ENCODE measurements at places on chromosomes 4 and X.

DNA sequence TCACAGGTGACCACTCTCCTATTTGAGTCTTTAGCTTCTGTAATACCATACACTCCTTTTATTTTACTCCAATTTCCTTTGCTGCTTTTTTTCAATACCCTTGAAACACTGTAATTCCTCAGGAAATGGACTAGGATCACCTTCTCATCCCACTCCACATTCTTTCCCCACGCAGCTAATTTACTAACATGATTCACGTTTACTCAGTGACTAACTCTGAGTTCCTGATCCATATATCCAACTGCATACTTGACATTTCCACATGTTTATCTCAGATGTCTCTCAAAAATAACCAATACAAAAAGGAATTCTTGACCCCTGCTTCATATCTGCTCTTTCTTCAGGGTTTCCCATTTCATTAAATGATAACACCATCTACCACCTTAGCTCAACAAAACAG is 19.9 kb downstream of the RPS6KA6 start:
- DNase-seq, result no peak

DNA sequence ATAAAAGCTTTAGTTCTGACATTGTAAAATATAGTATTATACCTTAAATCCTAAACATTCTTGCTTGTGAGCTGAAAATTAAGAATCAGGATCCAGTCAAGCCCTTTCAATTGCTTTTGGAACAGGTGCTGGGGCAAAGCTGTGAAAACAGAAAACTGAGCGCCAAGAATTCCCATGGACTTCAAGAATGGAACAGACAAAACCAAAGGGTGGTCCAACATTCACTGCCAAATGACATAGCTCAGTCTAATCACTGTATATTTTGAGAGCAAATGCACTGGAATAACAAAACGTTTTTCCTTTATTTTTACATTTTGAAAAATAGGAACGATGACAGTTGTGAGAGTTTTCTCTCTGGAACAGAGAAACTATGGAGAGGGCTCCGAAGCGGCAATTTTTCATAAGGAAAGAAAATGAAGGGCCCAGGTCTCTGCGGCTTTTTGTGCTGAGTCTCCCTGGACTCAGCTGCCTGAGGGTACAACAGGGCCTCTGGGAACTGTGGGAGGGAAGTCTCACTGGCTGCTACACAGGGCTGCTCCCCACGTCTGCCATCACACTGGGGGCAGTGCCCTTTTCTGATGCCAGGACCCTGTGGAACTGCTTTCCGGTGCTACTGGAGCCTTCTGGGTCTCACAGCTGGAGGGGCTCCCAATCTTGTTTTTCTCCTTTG is 56.0 kb upstream of the BMPR1B start:
- no peak for DNase-seq

DNA sequence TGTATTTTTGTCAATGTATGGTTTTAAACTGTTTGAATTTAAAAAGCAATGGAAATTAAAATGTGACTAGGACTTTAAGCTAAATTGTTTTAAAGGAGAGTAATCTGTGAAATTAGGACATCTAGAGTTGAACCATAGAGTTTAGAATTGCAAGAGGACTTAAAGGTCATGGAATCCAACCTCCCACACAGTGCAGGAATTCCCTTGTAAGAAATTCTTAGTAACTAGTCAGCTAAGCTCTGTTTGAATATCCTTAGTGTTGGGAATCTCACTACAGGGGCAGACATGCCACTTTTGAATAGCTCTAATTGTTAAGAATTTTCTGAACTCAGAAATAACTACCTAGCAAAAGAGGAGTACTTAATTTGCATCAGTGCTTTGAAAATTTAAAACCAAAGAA is 292.9 kb downstream of the IL1RAPL1 start:
- DNase-seq, result no peak

DNA sequence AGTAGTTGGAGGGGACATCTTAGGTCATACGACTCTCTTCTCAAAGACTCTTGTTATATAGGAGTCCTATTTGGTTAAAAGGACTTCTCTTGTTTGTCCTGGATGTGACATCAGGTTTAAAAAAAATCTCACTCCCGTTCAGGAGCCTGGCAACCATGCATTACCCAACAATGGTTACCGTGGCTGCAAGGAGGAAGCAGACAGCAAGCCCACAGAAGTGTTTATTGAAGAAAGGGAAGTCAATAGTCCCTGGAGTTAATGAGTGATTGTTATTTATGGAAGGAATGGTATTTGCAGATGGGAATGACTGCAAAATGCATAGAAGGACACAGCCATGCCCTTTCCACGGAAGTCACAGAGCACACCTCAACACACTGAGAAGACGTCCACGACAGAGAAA is 75.9 kb upstream of the ENPP6 start:
- DNase-seq, result no peak

DNA sequence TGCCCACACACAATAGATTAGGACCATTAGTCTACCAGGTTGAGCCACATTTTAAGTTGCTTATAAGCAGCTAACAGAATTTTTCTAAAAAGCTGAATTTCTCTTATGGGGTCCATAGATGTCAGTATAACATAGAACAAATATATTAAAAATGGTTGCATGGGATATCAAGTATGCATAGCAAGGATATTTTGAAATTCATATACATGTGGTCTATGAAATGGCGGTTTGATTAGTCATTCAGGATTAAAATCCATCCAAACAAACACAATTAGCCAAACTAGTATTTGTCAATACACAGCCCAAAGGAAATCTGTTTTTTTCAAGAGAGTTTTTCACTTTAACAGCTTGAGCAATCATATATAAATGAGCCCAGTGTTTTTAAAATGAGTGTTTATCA is 33.5 kb upstream of the AMOT start:
- no peak for DNase-seq

DNA sequence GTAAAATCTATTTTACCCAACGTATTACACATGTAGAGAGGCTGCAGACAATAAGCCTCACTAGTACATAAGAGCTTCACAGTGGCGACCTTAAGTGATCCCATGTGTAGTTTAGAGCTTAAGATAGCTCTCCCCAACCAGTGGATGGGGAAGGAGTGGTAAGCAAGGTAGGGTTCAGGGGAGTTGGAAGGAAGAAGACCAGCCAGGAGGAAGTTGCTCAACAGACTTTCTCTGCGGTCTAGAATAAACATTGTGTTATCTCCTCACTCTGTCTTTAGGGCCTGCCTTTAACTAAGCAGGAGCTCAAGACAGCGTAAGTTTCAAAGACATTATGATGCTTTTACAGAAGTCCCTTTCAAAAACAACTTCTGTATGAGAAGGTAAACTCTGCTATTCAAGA is 16.8 kb downstream of the MEPE start:
- DNase-seq, result no peak

- no peak for DNase-seq
Observed at GRCh38 chr4:186627226-186627865, 72.0 kb upstream of the MTNR1A start.

- no peak for DNase-seq
Observed at GRCh38 chr4:81490403-81491160, 18.9 kb upstream of the RASGEF1B start.

GRCh38 chr4:88719381-88719780 is 21.8 kb upstream of the NAP1L5 start:
- DNase-seq, result no peak

DNA sequence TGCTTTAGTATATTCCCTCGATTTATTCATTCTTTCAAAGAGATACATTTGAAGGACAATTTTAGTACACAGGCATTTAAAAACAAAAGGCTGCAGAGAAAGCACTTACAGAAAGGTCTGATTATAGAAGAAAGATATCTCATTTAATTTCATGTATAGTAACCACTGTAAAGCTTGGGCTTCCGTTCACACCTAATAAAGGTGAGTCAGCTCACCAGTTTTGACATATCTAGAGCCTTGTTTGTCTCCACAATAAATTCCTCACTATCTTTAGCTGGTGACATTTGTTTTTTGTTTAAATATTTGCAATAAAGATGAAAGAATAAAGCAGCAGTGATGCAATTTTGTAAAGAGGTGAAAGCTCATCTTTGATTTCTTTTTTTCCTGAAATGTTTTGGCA is 1.1 kb upstream of the EPHA5 start:
- no peak for DNase-seq

DNA sequence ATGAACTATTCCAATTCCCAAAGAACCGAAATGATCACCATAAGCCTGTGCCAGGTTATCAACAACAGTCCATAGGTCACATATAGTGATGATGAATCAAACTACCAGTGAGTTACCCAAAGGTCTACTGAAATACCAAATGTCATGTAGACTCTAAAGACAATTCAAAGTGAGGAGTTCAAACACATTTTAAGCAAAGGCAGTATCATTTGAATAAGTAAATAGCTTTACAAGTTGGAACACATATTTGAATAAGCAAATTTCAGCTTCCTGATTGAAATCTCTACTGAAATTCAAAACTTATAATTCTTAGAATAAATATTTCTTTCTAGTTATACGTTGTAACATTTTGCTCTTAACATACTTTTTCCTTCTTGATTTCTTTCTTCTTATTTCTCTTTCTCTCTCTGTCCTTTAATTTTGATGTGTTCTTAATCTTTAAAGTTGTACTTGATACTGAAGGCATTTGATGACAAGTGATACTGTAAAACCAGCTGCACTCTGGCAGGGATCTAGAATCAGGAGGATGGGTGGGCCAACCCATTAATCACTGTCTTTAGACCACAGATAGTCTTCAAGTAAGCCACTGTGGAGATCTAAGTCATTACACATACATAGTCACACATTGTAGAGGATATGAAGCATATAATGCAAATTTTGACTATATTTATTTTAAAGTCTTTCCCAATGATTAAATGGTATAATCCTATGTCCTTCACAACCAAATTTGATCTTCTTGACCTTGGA is 34.5 kb downstream of the GABRA4 start:
- no peak for DNase-seq

DNA sequence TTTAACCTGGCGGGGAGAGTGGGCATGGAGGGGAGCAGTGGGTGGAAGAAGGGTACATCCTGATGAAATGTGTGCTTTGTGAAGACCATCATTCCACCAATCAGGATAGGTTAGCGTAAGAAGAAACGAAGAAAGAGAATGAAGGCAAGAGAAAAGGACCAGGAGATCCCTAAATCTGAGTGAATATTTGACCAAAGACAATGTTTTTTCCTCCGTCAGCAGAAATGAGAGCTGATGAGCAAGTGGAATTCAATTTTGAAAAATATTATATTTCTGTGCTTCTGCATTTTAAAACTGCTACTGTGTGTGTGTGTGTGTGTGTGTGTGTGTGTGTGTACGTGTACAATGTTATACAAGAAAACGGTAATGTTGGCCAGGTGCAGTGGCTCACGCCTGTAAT is 58.3 kb upstream of the NOCT start:
- no peak for DNase-seq

DNA sequence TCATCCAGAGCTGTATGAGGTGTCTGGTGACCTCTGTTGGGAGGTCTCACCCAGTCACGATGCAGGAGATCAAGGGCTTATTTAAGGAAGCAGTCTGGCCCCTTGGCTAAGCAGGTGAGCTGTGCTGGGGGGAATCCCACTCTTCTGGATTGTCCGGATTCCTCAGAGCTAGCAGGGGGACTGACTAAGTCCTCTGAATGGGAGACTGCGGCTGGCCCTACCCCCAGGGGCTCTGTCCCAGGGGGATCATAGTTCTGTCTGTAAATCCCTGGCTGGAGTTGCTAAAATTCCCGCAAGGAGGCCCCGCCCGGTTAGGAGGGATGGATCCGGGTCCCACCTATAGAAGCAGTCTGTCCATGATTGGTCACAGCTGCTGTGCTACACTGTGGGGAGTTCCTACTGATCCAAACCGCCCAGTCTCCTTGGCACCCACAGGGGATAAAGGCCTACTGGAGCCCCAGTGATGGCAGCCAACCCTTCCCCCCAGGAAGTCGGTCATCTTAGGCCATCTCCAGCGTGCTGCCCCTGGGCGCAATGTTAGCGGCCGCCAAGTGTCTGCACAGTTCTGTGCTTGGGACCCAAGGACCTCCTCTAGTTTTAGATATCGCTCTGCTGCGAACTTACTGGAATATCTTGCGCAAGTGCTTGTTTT is 118.2 kb upstream of the KLF8 start:
- DNase-seq, result no peak

DNA sequence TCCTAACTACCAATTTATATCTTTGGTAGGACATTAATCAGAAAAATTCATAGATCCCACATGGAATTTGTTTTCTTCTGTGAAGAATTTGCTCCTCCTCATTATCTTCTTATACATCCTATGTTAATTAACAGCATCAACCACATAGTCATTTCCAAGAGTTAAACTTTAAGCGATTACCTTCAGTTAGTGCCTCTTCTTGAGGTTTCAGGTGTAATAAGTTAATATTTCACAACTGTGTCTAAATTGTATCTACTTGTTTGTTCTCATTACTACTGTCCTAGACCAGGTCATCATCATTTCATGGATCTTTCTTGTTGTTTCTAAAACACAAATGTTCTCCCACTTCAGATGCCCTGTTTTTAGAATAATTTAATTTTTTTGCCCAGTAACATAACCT is 457.9 kb downstream of the FAT4 start:
- no peak for DNase-seq

DNA sequence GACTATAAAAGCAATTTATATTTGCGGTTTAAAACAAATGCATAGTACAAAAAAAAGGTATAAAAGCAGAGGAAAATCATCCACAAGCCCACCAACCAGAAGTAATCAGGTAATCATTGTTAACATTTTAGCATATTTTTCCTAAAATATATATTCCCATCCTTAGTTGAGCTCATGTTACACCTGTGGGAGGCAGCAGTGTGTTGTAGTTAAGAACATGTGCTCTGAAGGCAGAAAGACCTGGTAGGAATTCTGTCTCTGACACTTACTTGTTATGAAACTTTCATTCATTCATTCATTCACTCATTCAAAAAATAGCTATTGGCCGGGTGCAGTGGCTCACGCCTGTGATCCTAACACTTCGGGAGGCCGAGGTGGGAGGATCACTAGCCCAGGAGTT is 15.4 kb upstream of the CDKL5 start:
- DNase-seq, result no peak

GRCh38 chr4:184011826-184012380 is 106.8 kb downstream of the STOX2 start:
- DNase-seq, result no peak

DNA sequence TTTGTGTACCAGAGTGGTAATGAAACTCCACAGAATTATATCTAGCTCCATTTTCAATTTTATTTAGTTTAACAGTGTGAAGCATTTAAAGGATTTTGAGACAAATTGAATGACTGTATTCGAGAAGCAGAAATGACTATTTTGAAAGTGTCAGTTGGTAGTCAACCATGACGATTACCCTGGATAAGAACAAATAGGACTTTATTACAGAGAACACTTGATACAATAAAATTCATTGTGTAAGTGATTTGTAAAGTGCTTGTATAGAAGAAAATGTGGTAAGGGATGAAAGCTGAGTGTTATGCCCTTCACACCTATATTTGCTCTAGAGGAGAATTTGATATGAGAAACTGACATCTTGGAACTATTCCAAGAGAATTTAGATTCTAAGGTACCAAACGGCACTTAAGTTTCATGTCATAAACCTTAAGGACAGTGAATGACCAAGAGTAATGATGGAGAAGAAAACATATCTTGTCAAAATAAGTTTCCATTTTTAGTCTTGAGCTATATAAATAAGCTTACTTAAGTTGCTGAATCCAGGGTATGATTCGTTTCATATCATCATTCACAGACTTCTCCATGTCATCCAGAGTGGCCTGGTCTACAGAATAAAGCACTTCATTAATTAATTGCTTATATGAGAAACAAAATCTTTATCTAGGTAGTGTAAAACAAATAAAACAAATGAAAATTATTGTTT is 34.6 kb downstream of the MED14 start:
- DNase-seq, result no peak

GRCh38 chr4:75126058-75126457 is 193.1 kb downstream of the PARM1 start:
- DNase-seq, result no peak

Data from activated naive CD8-positive, alpha-beta T cell treated with anti-CD3 and anti-CD28 coated beads, Interleukin-2, amount 50 U/mL, for 16 hours (primary cell).